ENCODE measurements at places on chromosomes 5 and 9.

DNA sequence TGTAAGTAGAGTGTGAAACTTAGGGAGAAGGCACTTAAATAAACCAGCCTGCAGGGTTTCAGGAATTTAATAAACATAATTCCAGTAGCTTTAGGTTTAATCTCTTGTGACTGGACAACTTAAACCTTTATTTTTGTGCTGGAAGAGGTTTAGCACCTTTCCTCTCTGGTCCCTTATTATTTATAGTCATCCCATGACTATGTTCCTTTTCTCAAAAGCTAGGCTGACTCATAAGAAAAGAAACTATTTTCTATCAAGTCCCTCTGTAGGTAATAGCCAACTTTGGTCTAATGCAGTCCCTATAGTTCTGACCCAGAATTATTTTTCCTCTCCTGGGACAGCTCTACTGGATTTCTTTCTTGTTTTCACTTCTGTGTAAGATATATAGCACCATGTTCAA lies 588.9 kb downstream of the NR2F1-AS1 start:
- DNase-seq: no peak

- DNase-seq: no peak
These were observed 478.2 kb downstream of the SPATA31D1 start for GRCh38 chr9:82466616-82467260.

GRCh38 chr9:94649100-94649819 lies 9.9 kb upstream of the FBP1 start:
- no peak for DNase-seq

DNA sequence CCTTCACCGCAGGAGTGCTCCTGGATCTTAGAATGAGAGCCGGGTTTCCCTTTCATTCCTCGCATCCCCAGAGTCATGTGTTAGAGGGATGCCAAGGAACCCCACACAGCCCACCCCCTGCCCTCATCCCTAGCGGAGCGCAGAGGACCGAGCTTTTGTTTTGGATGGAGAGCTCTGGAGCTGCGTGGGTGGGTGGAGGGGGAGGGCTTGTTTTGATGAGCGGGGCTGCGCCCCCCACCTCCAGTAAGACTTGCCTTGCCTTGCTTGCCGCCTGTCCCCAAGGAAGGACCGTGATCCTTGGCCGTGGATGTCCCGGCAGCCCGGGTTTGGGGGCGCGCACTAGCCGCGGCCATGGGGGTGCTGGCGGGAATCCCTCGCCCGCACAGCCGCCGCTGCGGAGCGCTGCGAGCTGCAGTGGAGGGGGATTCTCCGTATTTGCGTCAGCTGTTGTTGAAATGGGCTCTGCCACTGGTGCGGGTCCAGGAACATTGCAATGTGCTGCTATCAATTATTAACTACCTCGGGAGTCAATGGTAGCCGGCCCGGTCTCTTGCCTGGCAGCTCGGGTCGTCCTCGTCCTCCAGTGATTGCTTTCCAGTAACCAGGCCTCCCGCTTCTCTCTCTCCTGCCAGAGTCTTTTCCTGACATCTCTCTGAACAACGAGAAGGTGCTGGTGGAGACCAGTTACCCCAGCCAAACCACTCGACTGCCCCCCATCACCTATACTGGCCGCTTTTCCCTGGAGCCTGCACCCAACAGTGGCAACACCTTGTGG lies 1.0 kb downstream of the EGR1 start:
- DNase-seq: no peak

GRCh38 chr9:94632737-94633136 lies 6.6 kb downstream of the FBP1 start:
- no peak for DNase-seq

- DNase-seq: no peak
These were observed 98.4 kb downstream of the FBXL7 start for GRCh38 chr5:15598294-15598902.

- DNase-seq: no peak
These were observed 40.4 kb upstream of the GADD45G start for GRCh38 chr9:89564346-89564878.

- DNase-seq: no peak
These were observed 30.7 kb downstream of the IFNW1 start for GRCh38 chr9:21110708-21111576.

DNA sequence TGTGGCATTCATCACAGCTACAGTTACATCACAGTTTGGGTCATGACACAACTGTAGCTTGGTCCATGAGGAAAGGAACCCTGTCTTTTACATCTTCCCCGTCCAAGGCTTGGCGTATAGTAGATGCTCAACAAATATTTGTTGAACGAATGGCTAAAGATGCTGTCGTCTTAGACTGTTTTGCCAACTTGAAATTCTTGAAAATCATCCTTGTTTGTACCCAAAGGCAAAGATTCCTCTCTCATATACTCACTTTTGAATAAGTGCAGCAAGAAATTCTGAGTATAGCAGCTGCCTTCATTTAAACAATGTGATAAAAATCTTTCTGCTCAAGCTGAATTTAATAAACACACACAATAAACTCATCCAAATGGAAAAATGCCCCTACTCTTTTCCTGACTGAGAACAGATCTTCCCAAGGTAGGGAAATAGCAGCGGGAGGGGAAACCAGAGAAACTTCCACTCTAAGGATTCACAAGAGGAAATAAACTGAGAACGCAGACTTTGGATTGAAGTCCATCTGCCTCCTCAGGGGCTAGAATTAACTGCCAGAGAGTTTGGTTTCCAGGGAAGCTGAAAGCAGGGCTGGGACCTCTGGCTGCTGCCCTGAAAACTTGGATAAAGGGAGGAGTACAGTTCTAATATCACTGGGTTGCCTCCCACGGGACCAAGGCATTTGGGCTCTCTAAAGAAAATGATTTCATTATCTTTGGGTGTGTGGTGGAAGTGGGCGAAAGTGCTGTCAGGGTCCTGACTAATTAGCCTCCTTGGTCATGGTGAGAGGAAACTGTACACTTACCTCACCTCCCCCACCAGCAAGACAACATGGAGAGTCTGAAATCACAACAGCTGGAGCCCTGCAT lies 99.1 kb downstream of the DPYSL3 start:
- DNase-seq: no peak

Measured in GM18507 (cell line).